CD4-positive, alpha-beta T cell treated with Interleukin-2 at 100 ng/mL for 4 hours (primary cell): ENCODE measurements at places on chromosomes 16 and 17.
A peak's percentile ranks its signal among the peaks of the same experiment; 100 is the strongest.

GRCh38 chr16:5002699-5003143 is 31.0 kb downstream of the NAGPA start:
- no peak for DNase-seq

DNA sequence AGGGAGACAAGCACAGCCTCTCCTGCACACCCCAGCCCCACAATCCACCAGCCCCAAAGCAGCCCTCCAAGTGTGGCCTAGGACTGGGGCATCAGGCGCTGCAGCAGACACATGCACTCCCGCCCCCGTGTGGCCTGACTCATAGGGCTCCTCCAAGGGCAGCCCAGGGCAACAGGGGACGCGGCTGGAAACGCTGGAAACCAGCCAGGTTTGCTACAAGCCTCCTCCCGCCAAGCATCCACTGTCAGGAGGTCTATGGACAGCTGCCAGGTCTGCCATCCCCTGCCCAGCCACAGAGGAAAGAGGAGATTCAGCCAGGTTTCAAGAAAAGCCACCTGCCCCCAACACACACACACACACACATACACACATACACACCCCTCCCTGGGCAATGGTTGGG is 25.8 kb downstream of the SRCIN1 start:
- DNase-seq: peak; percentile 5

DNA sequence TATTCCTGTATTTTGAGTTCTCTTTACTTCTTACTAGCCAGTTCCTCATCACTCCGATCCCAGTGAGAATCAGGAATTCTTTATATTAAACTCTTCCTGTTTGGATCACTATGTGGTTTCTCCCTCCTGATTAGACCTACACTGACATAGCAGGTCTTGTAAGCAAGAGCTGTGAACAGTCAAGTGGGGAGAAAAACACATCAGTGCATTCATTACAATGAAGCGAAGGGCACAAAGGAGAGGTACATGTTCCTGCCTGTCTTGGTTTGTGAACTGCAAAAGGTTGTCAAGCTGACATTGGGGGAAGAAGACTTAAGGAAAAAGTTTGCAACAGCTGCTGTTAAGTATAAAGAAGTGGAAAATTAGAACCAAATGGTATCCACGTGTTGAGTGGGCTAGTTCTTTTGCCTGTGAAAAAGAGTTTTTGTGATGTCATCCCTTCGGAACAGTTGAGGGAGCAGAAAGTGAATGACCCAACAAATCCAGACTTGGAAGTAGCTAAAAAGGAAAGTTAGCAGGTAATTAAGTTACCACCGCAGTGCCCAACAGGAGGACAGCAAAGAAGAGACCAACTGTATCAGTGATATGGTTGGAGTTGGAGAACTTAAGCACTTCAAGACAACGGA is 23.0 kb upstream of the TRIM25 start:
- DNase-seq: no peak

- DNase-seq: no peak
Observed at GRCh38 chr16:66543541-66543940, 6.4 kb downstream of the TK2 start.

GRCh38 chr17:49582789-49583188 is 7.1 kb downstream of the NXPH3 start:
- no peak for DNase-seq

DNA sequence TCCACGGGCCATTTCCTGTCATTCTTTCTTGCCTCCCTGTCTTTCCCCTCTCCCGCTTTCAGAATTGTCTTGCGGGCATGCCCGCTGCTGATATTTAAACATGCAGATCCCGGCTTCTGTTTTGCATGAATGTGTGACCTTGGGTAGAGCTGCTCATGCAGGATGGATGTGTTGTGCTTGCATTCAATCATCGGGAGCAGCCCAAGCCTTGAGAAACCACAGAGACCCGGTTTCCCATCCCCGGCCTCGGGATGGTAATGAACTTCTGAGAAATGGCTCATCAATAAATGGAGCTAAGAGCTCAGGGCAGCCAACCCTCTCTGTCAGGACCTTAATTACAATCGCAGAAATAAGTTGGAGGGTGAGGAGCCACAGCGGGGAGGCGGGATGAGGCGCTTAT is 303.7 kb upstream of the TNRC6C start:
- no peak for DNase-seq

DNA sequence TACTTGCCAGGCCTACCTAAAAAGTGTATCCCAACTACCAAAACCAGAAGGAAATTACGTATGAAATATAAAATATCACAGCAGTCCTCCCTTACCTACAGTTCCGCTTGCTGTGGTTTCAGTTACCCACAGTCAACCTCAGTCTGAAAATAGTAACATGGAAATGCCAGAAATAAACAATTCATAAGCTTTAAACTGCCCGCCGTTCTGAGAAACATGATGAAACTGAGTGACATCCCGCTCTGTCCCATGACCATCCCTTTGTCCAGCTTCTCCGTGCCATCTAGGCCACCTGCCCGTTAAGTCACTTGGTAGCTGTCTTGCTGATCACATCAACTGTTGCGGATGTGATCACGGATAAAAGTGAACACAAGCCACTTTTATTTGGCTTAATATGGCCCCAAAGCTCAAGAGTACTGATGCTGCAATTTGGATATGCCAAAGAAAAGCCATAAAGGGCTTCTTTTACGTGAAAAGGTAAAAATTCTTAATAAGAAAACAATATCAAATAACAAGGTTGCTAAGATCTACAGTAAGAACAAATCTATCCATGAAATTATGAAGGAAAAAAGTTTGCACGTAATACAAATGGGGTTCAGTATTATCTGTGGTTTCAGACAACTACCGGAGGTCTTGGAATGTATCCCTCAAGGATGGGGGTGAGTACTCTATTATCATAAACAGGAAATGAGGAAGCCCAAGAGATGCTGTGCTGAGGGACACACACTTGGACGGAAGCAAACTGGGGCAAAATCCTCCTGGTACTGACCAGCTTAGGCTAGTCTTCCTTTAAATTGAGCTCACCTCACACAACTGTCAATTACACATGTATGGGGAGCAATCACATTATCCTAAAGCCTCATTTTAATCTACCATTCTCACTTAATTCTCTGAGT is 8.2 kb downstream of the USP22 start:
- peak; percentile 55 for DNase-seq

GRCh38 chr17:49585422-49586027 is 9.9 kb downstream of the NXPH3 start:
- no peak for DNase-seq

- no peak for DNase-seq
Observed at GRCh38 chr16:51184702-51185433, 33.8 kb upstream of the SALL1 start.

DNA sequence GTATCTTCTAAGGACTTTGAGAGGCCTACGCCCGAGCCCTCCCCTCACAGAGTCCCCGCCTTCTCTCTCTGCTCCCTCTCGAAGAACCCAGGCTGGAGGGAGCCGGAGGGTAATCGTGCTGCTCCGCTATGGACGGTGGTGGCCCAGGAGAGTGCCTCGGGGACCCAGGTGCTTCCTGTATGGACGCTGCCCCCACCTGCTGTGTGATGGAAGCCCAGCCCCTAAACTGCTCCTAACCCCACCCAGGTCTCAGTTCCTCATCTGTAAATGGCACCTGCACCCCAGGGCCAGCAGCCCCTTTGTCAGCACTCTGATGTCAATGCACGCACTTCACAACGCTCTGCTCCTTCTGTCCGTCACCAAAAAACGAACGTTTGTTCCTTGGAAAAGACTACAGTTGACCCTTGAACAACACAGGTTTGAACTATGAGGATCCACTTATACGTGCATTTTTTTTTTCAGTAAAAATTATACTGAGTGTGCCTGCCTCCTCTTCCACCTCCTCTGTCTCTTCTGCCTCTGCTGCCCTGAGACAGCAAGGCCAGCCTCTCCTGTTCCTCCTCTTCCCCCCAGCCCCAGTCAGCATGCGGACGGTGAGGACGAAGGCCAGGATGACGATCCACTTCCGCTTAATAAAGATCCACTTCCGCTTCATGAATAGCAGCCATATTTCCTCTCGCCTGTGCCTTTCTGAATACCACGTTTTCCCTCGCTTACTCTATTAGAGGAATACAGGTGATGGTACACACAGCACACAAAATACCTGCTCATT is 118.3 kb downstream of the BANP start:
- DNase-seq: no peak

DNA sequence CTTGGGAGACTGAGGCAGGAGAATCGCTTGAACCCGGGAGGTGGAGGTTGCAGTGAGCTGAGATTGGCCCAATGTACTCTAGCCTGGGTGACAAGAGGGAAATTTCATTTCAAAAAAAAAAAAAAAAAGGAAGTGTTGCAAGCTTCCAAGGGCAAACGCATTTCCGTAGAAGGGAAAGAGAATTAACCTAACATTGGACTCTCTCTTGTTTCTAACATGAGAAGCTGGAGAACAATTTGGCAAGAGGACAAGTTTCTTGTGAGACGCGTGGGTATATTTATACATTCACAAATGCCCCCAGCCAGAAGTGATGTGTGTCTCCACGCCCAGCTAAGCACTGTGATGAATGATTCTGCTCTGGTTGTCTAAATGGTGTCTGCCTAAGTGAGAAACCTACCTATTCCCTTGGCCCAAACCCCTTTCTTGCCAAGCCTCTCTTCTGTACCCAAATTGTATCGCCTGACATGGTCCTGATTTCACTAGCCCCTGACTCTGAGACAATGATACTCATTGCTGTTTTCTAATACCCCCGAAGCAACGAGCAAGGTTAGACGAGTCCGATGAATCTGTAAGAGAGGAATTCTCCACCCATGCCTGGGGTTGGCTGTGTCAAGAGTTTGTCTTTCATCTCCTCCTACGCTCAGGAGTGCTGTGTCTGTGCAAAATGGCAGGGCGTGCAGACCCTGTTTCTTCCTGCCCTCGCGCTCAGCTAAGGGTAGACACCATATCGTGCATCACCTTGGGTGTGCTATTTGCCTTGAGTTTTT is 14.2 kb upstream of the ST6GALNAC2 start:
- DNase-seq: no peak

- DNase-seq: no peak
Observed at GRCh38 chr16:79186196-79186595, 414.3 kb downstream of the MAF start.

DNA sequence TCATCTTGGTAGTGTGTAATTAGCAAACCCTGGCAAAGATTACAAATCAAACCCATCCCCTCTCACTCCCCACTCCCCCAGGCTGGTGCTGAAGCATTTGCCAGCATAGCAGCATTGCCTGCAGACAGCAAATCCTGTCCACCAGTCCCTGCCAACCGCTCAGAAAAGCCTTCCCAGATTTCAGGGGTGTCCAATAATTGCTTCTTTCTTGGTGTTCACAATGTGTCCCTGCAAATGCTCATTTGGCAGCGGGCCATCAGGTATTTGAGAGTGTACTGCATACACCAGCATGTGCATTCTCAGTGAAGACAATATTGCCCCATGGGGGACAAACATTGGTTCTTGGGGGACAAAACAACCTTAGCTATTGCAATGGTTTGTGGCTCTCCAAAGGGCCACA is 28.2 kb downstream of the ORC6 start:
- no peak for DNase-seq

GRCh38 chr17:45266372-45266926 is 4.6 kb upstream of the SPATA32 start:
- DNase-seq: no peak

- DNase-seq: no peak
Observed at GRCh38 chr16:21717608-21718007, 53.8 kb downstream of the OTOA start.

DNA sequence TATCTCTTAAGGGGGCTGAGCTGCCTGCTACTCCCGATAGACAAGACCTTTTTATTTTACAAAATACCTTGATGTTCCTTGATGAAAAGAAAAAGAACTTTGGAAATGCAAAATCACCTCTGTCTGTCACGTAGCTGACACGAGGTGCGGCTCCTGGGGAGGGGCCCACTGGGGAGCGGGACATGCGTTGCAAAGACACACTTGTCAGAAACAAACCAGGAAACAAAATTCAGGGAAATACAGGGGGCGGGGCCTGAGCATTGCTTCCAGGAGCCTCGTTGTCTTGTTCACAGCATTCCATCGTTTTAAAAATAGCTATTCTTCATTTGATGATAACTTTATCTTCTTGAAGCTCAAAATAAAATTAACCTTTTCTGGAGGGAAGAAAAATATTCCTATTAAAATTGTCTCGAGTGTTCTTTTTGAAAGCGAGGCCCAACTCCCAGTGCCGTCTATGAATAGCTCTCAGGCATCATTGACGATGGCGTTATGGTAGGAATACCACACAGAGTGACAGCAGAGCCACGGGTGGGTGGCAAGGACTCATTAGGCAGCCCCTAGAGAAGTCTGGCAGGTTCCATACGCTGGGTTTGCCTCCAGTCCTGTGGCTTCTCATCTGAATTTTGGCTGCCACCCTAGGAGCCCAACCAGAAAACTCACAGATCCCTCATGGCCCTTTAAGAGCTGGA is 286.9 kb downstream of the CPPED1 start:
- no peak for DNase-seq

- DNase-seq: no peak
Observed at GRCh38 chr17:78042542-78042941, 84.0 kb downstream of the TNRC6C start.

DNA sequence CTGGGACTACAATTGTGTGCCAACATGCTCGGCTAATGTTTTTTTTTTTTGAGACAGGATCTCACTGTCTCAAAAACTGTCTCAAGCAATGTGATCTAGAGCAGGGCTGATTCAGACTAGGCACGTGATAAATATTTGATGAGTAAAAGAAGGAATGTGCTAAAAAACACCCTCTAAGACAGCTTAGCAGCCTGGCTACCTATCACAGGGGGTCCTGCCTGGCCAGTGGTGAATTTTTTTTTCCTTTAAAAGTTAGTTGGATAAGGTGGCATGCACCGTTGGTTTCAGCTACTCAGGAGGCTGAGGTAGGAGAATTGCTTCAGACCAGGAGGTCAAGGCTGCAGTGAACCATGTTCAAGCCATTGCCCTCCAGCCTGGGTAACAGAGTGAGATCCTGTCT is 14.8 kb upstream of the GPATCH8 start:
- DNase-seq: no peak

DNA sequence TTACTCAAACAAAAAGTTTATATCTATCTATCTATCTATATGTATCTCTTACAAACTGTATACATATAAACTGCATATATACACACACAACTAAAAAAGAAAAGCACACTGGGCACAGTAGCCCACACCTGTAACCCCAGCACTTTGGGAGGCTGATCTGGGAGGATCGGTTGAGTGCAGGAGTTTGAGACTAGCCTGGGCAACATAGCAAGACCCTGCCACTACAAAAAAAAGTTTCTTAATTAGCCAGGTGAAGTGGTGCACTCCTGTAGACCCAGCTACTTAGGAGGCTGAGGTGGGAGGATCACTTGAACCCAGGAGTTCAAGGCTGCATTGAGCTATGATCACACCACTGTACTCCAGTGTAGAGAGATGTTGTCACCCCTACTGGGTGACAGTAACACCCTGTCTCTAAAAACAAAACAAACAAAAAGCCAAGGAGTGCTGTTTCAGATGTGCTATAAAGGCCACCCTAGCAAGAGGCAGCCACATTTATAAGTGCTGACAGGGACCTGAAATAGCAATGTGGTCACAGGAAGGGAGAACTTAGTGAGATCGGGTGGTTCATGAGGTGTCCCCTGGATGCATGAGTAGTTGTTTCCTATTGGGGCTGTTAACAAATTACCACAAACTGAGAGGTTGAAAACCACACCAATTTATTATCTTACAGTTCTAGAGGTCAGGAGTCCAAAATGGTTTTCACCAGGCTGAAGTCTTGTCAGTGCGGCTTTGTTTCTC is 4.8 kb downstream of the CD2BP2 start:
- peak; percentile 52 for DNase-seq
